ENCODE measurements at places on chromosomes 1 and 21. TPM values are rescaled to one million over a fixed set of nuclear protein-coding genes. Genes with fewer than 3 reads are reported as not detected.

DNA sequence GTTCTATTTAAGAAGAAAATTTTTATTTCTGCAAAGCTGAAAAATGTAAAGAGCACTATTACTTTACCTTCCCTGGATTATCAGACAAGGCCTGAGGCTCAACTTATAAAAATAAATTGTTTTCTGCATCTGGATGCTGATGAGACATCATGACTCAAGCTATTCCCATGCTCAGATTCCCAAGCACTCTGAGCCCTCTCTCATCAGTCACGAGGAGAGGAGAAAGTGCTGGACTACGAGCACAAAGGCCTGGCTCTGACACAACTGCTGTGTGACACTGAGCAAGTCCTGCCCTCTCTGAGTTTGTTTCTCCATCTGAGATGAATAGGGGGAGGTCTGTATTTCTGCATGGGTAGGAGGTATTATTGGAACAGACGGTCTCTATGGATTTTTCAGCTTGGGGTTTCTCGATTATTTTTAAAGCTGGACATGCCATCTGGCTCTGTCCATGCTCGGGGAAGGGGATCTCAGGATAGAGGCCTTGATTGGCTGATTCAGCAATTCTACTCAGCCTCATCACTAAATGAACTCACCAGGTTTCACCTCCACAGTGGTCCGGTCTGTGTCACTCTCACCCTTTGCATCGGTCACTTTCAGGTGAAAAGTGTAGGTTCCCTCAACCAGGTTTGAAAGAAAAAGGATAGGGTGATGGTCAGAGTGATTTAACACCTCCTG lies 107.7 kb downstream of the KIAA0319L start:
- H3K36me3 ChIP-seq: peaks cover 21% of the 10 kb centered on the region
- no peaks in the 10 kb centered on the region for H3K27me3 ChIP-seq
- H3K4me3 ChIP-seq: no peak overlapping the region
- no peak overlapping the region for H3K27ac ChIP-seq
- no peak for DNase-seq
- H3K4me1 ChIP-seq: peaks cover 25% of the 10 kb centered on the region

- H3K4me1 ChIP-seq: peaks cover 13% of the 10 kb centered on the region
- DNase-seq: no peak
- peaks cover 13% of the 10 kb centered on the region for H3K36me3 ChIP-seq
- H3K4me3 ChIP-seq: no peak overlapping the region
- H3K27me3 ChIP-seq: no peaks in the 10 kb centered on the region
Observed at GRCh38 chr1:208108646-208109330, 135.4 kb downstream of the PLXNA2 start.

DNA sequence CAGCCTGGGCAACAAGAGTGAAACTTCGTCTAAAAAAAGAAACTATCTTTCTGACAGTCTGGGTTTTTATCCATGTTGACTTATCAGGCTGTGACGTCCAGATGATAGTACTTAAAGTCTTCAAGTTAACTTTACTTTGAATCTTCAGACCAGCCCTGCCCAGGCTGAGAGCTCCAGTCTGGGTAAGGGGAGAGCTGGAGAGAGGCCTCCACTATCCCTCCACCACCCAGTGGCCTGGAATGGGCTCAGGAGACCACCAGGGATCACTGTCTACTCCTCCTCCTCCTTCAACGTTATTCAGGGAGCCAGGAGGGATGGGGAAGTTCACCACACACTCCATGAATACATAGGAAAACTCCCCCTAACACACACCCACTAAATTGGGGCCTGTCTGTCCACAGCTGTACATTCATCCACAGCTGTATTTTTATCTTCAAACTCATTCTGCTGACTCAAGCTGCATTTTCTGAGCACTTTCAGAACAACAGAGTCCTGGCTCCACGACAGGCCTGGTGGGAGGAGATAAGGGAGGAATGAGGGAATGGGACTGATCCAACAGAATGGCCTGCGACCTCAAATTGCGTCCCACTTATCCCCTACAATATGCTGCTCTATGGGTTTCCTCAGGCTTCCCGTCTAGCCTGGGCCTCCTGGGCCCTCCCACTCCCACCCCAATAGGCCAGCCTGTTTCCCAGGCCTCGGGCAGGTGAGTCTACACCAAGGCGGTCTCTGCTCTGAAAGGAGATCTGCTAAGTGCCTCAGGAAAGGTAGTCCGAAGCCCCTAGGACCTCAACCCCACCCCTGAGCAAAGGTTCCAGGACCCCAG lies 1.8 kb downstream of the SLC45A3 start:
- no peaks in the 10 kb centered on the region for H3K36me3 ChIP-seq
- H3K4me3 ChIP-seq: no peak overlapping the region
- H3K4me1 ChIP-seq: peaks cover 14% of the 10 kb centered on the region
- DNase-seq: peak; percentile 89
- no peaks in the 10 kb centered on the region for H3K27me3 ChIP-seq
- peak overlapping the region; percentile 17 for H3K27ac ChIP-seq

DNA sequence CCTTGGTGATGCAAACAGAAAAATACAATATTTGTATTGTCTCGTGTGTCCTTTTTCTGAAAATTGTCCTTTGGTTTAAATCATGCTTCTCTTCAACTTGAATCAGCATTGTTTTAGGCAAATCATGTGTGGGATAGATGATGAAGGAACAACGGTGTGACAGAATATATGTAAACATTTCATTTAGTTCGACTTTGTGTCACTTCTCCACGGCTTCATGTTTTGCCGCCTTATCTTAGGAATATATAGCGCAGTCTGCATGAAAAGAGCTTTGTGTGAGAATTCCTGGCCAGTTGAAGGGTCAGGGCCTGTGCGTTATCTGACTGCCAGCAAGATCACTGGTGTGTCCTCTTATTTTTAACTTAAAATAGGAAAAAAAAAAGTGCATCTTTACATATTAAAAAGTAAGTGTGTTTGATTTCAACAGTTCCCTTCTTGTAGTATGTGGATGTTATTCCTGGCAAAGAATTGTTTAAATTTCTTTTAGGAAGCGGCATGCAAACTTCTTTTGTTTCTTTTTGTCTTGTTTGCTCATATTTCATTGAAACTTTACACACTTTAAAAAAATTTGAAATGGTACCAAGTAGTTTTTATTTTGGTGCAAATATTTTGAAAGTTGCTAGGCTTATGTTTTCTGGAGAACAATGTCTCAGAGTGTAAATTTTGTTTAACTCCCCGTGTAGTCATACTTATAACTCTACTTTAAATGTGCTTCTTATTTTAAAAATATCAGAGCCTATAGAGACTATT lies 465.2 kb downstream of the USP25 start:
- peak overlapping the region; percentile 67 for H3K27ac ChIP-seq
- no peak overlapping the region for H3K4me3 ChIP-seq
- no peaks in the 10 kb centered on the region for H3K36me3 ChIP-seq
- no peaks in the 10 kb centered on the region for H3K4me1 ChIP-seq

GRCh38 chr1:180916771-180917170 lies 4.1 kb downstream of the KIAA1614 start:
- no peaks in the 10 kb centered on the region for H3K4me1 ChIP-seq
- no peak overlapping the region for H3K27ac ChIP-seq
- peaks cover 9% of the 10 kb centered on the region for H3K36me3 ChIP-seq
- no peak overlapping the region for H3K4me3 ChIP-seq
- DNase-seq: no peak

DNA sequence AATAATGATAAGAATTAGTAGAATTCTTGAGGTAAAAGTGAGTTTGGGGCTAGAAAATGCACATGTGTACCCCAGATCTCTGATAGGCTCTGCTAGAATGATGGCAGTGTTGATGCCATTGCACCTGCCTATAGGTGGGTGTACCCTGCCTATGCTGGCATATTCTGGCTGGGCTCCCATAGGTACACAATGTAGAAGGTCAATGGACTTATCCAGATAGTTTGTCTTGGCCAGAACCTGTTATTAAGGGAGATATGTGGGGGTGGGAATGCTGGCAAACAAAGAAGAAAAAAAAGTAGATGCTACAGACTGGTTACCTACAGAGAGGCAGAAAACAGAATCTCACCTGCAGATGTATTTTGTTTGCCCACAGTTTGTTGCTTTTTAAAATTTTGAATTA lies 14.1 kb upstream of the KLHDC8A start:
- H3K4me1 ChIP-seq: peaks cover 8% of the 10 kb centered on the region
- DNase-seq: no peak
- H3K36me3 ChIP-seq: no peaks in the 10 kb centered on the region

DNA sequence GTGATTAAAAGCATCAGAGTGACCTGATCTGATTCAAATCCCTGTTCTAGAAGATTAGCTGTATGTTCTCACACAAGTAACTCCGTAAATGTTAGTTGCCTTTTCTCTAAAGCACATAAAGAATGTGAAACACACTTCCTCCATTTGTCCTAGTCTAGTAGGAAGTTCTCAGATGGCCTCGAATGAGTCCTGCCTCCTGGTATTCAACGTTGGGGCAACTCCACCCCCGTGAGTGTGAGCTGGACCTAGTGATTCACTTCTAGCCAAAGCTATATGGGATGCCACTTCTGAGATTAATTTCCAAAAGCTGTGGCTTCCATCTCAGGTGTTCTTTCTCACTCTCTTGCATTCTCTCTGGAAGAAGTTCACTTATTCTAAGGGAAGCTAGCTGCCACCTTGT lies 267.6 kb downstream of the GPATCH2 start:
- no peaks in the 10 kb centered on the region for H3K4me1 ChIP-seq
- H3K36me3 ChIP-seq: no peaks in the 10 kb centered on the region
- no peaks in the 10 kb centered on the region for H3K27me3 ChIP-seq
- DNase-seq: no peak
- no peak overlapping the region for H3K27ac ChIP-seq
- H3K4me3 ChIP-seq: no peak overlapping the region

DNA sequence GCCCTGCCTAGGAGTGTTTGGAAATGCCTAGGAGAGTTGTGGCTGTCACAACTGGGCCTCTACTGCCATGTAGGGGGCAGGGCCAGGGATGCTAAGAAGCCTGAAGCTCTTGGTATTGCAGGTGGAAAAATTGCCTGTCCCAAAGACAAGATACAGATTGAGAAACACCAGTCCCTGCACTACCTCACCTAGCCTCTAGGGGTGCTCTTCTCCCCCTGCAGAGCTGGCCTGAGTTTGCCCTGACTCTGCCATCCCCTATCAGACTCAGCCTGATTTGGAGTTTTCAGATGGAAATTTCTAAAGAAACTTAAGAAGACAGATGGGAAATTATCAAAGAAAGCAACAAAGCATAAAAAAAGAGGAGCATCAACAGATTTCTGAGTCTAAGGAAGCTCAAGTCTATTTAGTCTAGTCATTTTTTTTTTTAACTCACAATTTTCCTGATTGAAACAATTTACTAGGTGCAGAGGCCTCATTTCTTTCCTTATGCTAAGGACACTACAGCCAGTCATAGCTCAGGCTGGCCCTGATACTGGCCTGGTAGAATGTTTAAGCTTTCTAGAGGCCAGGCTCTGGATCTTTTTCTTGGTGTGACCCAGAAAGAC lies 61.4 kb upstream of the LRRN2 start:
- no peaks in the 10 kb centered on the region for H3K36me3 ChIP-seq
- H3K27me3 ChIP-seq: peaks cover under 1% of the 10 kb centered on the region
- no peak overlapping the region for H3K27ac ChIP-seq
- peak; percentile 20 for DNase-seq
- H3K4me3 ChIP-seq: no peak overlapping the region

DNA sequence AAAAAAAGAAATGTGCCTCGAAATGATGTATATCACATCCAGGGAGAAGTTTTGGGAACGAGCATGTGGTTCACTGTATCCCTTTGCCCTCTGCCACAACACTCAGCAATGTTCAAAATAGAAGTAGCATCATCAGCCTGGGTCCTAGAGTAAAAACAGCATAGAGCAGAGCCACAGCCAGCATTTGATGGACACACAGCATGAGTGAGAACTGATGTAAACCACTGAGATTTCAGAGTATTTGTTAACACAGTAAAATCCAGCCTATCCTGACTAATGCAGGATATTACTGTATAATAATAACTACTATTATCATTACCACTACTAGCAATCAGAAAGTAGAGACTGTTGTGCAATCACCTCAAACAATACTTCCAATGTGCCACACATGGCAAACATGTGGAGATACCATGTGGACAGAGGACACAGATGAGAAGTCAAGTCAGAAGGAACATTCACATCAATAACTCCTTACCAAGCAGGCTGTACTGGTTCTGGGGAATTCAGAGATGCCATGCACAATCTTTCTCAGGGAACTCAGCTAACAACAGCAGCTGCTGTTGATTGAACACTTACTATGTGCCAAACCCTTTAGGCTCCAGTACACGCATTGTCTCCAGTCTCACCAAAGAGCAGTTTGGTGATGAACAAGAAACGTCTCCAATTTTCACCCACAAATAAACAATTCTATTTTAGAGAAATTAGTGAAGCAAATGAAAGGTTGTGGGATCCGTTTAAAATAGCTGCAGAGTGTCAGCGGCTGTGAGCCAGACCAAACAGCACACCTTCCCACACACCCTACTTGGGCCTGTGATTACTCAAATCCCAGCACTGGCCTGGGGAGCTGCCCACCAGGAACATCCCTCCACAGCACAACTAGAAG lies 16.6 kb upstream of the GFI1 start:
- H3K27ac ChIP-seq: no peak overlapping the region
- no peak for DNase-seq
- no peaks in the 10 kb centered on the region for H3K4me1 ChIP-seq
- no peak overlapping the region for H3K4me3 ChIP-seq

GRCh38 chr1:149886396-149887195 lies 12.8 kb upstream of the BOLA1 start:
- peak; percentile 96 for DNase-seq
- peak overlapping the region; percentile 65 for H3K4me3 ChIP-seq
- H3K27me3 ChIP-seq: no peaks in the 10 kb centered on the region
- H3K4me1 ChIP-seq: peaks cover 26% of the 10 kb centered on the region
- H3K36me3 ChIP-seq: no peaks in the 10 kb centered on the region

GRCh38 chr1:110310300-110310699 lies 28.9 kb upstream of the RBM15 start:
- DNase-seq: peak; percentile 39
- no peaks in the 10 kb centered on the region for H3K27me3 ChIP-seq
- no peak overlapping the region for H3K4me3 ChIP-seq
- no peak overlapping the region for H3K27ac ChIP-seq
- H3K36me3 ChIP-seq: no peaks in the 10 kb centered on the region

- no peak overlapping the region for H3K27ac ChIP-seq
- H3K36me3 ChIP-seq: no peaks in the 10 kb centered on the region
- H3K4me3 ChIP-seq: no peak overlapping the region
- H3K4me1 ChIP-seq: no peaks in the 10 kb centered on the region
Observed at GRCh38 chr1:97270508-97271307, 549.1 kb downstream of the PTBP2 start.

- DNase-seq: no peak
- no peak overlapping the region for H3K27ac ChIP-seq
- H3K36me3 ChIP-seq: no peaks in the 10 kb centered on the region
Observed at GRCh38 chr1:58586271-58586670, 9.2 kb upstream of the TACSTD2 start.

Gene GABPA
- polyA plus RNA-seq: 8.9 TPM

Gene EPHB2
- 1.2 TPM for polyA plus RNA-seq

Gene SMPDL3B
- 17.0 TPM for polyA plus RNA-seq

Gene GCSAML
- polyA plus RNA-seq: 0.06 TPM

Gene PLEKHA6
- polyA plus RNA-seq: 3.8 TPM

Gene TFF3
- polyA plus RNA-seq: 54.0 TPM

Data from lung (tissue), 17 donors.